Activated B cell treated with CpG ODN at 0.5 μM for 24 hours (primary cell): ENCODE measurements at places on chromosomes 11 and 22.
A peak's percentile ranks its signal among the peaks of the same experiment; 100 is the strongest.

GRCh38 chr11:12195768-12196167 lies 85.4 kb downstream of the MICAL2 start:
- DNase-seq: no peak

GRCh38 chr11:115188188-115188897 lies 315.9 kb downstream of the CADM1 start:
- DNase-seq: no peak

DNA sequence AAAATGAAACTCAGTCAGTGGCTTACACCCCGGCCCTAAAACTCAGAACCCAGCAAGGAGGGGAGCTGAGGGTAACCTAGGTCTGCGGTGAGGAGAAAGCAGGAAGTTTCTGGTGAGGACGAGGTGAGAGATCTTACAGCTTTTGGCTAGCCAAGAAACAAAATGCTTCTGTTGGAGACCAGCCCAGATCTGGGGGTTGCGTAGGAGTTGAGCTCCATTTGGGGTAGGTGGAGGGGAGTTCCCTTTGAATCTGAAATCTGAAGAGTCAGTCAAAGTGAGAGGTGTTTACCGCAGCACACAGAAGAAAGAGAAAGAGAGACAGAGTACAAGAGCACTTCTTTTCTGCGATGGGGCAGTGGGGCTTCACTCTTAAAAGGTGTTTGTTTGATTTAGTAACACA lies 29.6 kb downstream of the EHF start:
- DNase-seq: no peak

DNA sequence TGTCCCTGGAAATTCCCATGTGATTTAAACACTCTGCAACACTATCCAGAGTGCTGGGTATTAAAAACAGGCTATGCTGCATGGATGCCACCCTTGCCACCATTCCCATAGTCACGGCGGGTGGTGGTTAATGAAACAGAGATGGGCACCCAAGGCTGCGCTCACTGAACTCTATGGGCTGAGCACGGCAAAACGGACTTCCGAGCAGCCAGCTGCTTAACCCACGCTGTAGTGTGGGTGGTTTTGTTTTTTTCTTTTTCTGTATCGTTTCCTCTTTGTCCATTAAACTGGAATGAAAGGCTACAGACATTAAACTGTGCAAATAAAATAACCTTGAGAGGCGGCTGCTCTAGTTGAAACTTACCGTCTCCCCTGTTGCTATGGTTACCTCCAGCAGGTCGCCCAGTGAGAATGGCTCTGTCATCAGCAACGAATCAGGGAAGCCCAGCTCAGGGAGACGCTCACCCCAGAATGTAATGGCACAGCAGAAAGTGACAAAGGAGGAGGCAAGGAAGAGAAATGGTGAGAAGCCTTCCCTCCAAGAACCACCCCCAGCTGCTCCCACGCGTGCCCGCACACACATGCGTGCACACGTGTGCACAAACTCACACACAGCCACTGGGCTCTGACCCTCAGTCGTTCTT lies 102.1 kb downstream of the C11orf91 start:
- DNase-seq: no peak

DNA sequence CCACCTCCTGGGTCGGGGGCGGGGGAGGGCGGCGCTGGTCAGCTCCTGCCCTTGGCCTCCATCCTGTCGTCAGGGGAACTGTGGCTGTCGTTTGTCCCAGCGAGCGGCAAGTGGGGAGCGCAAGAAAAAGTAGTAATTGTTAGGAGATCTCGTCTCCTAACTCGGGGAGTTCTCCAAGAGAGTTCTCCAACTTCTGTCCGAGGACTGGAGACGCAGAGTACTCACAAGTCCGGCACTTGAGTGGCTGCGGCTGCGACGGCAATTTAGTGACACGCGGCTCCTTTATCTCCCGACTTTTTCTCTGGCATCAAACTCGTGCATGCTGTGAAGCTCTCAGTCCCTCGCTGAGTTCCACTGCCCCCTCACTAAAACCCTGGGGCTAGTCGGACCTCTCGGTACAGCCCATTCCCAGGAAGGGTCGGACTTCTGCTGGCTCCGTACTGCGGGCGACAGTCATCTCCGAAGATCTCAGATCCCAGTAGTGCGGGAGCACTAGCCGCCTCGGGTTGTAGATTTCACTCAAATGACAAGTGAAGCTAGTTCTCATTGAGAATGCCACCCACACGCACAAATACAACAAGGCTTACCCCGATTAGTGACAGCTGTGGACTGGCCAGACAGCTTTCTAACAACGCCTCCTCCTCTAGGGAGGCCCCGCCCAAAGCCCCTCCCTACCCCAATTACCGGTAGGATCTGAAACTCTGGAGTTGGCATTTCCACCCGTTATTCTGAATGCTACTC lies at the start of gene PGR:
PGR (minus strand) TSS at position 611 of the 741 bp plus-strand sequence. CDS start 743 bp downstream, outside the sequence.
- DNase-seq: no peak

- peak; percentile 46 for DNase-seq
These were observed 58.2 kb downstream of the ZNF280B start for GRCh38 chr22:22450343-22450839.

DNA sequence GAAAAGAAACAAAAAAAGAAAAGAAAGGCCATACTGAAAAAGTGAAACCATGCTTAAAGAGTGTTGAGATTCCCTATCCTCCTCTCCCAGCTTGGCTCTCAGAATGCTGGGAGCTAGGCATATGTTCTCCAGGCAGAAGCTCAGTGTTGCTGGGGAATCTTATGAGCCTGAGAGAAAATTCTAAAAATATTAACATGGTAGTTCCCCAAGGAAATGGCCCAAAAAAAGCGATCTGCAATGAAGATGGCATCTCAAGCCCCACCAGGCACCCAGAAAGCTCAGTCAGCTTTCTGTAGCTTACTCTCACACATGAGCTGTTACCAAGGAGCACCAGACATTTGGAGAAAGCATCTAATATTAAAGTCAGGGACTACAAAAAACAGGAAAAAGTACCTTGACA lies 94.5 kb downstream of the CD44 start:
- no peak for DNase-seq

DNA sequence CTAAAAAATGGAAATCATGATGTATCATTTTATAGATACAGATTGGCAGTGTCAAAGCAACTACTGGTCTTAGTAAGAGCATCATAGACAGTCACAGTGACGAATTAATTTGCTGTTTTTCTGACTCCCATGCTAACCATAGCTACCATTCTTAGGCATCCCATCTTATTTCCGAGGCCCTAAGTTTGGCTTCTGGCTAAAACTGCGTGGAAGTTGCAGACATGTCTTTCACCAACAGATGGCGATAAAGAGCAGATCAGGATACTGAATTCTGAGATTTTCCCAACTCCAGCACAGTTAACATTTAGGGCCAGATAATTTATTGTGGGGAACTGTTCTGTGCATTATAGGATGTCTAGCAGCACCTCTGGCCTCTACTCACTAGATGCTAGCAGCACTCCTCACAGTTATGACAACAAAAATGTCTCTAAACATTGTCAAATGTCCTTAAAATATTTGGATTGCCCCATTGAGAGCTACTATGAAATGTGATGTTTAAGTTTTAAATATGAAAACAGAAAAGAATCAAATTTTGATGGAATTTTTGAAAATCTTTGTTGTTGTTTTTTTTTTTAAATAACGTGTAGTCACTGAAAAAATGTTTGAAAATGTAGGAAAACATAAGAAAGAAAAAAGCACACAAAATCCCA lies 16.3 kb downstream of the OR2AG2 start:
- no peak for DNase-seq
